ENCODE measurements at places on chromosomes 11 and 22.
A peak's percentile ranks its signal among the peaks of the same experiment; 100 is the strongest.

DNA sequence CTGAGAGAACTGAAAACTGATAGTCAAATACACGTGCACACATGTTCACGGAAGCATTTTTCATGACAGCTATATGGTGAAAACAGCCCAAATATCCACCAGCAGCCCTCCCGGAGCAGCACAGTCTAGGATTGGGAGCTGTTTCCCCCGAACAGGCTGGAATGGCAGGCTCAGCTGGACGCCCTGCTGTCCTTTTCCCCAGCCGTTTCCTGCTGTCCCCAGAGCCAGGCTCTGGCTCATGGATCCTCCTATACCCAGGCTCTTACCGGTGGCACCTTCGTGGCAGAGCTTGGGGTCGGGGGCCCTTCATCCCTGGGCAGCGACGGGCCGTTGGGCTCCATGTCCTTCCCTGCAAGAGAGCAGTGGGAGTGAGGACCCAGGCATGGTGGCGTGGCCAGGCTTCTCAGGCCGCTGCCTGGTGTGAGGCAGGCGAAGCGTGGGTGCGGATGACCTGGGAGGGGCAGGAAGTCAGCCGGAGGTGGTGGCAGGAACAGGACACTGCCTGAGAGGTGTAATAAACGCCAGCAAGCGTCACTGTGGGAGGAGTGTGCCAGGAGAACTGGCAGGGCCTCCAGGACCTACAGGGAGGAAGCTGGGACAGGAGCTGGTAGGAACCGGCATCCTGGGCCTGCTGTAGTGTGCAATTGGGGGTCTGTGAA is 38.8 kb downstream of the OSBPL5 start:
- no peak for DNase-seq

GRCh38 chr22:35674335-35674734 is 26.1 kb downstream of the APOL6 start:
- no peak for DNase-seq

- DNase-seq: no peak
Measured at GRCh38 chr11:130692220-130692619, 224.1 kb downstream of the SNX19 start.

- DNase-seq: peak; percentile 86
Measured at GRCh38 chr11:18698341-18699268, at the start of gene TMEM86A. Gene TMEM86A (plus strand): TSS chr11:18698779. CDS start chr11:18698887, 108 bp downstream.

- DNase-seq: no peak
Measured at GRCh38 chr22:25219948-25220442, 556 bp downstream of the CRYBB2 start.

DNA sequence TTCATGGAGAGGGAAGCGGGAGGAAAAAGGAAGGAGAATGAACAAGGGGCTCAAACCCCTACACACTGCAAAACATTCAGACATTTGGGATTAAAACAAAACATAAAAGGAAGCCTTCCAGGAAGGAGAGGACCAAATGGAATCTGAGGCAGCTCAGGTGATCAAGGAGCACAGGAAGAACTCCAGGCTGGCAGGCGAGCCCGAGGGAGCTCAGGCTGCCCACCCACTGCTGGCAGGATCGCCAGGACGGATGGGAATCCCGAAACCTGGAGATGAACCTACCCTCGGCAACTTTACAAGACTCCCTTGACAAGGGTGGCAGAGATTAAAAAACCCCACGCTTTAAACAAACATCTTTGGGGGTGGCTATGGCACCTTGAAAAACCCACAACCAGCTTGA is 5.0 kb upstream of the PYGM start:
- DNase-seq: no peak

- DNase-seq: peak; percentile 95
Measured at GRCh38 chr11:74072721-74073120, 63.8 kb upstream of the UCP3 start.

DNA sequence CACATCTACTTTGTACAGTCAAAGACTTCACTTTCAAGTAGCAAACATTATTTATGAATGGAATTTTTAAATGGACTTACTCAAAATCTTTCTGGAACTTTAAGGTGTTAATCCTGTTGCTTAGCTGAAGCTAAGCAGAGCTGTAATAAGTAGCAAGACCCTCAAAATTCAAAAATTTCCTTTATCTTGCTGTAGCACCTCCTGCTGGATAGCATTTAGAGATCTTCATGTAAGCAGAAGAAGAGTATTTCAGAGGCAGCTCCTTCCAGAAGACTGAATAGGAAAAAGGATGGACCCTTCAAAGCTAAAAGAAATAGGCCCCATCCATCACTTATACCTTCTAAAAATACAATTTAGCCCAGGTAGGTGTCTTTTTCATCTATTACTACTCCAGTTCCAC is 3.4 kb downstream of the PHF21A start:
- no peak for DNase-seq

DNA sequence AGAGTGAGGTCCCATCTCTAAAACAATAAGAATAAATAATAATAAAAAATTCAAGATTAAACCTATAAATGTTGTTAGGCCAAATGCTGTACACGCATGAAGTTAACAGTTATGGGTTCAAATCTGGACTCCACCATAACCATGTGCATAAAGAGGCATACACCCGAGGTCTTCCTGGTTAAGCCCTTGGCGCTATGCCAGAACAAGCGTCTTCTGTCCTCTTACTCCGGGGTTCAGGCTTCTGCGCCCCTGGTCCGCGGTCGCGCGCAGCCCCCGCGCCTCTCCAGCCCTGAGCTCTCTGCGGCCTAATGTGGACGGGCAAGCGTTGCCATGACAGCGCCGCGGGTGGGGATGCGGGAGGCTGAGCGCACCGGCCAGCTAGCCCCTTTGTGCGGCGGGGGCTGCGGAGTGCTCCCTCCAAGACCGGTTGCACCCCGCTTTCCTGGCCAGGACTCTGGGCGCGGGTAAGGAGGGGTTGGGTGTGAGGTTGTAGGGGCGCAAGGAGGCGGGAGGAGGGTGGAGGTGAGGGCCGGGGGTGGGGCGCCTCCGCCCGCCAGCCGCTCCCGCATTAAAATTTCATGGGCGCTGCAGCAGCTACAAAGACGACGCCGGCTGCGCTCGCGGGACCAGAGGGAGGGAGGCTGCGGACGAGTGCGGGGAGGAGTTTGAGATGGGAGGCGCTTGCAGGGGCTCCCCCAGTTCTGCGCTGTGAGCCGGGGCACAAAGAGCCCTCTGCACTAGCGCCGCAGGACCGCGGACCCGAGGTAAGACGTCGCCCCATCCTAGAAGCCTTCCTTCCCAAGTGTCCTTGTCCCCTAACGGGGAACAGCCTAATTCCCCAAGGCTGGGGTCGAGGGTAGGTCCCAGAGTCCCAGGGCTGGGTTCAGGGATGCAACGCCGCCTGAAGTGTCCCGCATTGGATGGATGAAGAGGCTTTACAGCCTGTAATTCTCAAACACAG is at the start of gene MIAT:
TSS of gene MIAT (plus strand) at position 698 of the 961 bp plus-strand sequence.
- DNase-seq: peak; percentile 61

DNA sequence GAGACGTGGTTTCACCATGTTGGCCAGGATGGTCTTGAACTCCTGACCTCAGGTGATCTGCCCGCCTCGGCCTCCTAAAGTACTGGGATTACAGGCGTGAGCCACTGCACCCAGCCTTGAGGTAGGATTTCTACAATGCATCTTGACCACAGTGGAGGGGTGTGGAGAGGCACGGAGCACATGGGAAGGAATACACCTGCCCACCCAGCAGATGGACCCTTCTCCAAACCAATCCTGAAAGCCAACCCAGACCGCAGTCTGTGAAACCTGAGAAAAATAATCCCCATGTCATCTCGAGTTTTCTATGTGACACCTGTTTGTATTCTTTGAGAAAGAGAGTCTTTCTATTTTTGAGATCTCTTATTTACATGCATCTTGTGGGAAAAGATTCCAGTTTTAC is 32.5 kb downstream of the LGR4 start:
- no peak for DNase-seq

- DNase-seq: no peak
Measured at GRCh38 chr22:33328789-33329296, 270.7 kb upstream of the SYN3 start.

- DNase-seq: peak; percentile 23
Measured at GRCh38 chr22:41092847-41093411, 537 bp downstream of the EP300 start.

DNA sequence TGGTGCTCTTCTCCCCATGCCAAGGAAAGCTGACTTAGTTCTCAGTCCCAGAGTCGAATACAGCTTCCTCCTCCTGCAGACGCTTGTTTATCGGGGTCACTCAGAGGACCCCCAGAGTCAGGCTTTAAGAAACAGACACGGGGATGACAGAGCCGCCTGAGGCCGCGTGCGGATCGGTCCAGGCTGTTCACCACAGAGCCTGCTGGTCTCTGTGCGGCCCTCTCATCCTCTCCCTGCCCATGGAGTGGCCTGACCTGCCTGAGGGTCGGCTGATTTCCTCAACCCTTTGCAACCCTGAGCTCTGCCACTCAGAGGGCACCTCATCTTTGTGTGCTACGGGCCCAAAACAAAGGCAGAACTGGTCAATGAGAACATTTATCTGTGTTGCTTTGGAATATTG is 2.1 kb downstream of the GAL start:
- DNase-seq: no peak

- DNase-seq: no peak
Measured at GRCh38 chr11:94832604-94833235, 64.6 kb downstream of the AMOTL1 start.

GRCh38 chr22:49023879-49024774 is 803.5 kb downstream of the BRD1 start:
- no peak for DNase-seq

- DNase-seq: no peak
Measured at GRCh38 chr11:125625225-125625629, 264 bp downstream of the CHEK1 start.

- DNase-seq: no peak
Measured at GRCh38 chr11:123480290-123480815, 50.3 kb downstream of the GRAMD1B start.

DNA sequence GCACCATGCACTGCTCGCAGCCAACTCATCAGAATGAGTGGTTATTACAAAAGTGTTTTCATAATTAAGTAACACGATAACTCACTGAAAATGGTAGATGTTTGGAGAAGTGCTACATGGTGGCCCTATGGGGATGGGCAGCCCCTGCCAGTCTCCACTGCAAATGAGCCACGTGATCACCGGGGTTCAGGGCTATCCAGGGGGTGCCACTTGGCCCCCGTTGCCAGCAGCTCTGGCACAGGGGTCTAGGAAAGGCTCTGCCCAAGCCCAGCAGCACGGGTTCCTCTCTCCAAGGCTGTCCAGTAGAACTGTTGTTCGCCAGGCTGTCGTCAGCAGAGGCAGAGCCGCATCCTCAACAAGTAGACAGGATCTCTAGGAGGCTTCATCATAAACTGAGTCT is 382.1 kb upstream of the B3GAT1 start:
- DNase-seq: no peak

GRCh38 chr11:34146411-34146810 is 41.0 kb downstream of the NAT10 start:
- DNase-seq: no peak

DNA sequence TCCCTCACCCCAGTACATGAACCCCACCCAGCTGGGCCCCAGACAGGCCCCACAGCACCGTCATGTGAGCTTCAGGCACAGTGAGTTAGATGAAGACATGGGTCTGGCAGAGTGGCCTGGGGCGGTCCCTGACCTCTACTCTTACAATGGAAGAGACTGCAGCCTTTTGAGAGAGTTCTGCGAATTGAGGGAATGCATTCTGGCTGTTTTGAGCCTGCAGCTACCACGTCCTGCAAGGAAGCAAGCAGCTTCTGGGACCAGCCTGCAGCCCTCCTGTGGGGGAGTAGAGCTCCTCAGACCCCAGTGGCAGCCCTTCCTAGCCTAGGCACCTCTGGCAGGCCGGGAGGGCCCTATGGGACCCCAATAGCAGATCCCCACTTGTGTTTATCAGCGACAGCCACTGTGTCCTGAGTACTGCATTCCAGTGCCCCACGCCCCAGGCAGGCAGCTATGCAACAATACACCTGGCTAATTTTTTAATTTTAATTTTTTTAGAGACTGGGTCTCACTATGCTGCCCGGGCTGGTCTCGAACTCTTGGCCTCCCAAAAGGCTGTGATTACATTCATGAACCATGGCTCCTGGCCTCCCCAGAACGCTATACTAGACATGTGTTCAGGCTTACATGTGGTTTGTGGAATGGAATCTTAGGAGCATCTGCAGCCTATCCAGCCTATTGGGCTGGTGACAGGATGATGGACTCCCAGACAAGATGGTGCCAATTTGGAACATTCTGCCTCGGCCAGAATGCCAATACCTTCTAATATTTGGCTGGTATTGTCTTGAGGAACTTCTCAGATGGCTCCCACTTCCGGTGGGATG is 717 bp upstream of the SLC7A4 start:
- DNase-seq: no peak

GRCh38 chr22:45204819-45205218 is 35.9 kb downstream of the KIAA0930 start:
- DNase-seq: no peak

GRCh38 chr11:29184939-29185890 is 831.6 kb downstream of the KCNA4 start:
- no peak for DNase-seq

DNA sequence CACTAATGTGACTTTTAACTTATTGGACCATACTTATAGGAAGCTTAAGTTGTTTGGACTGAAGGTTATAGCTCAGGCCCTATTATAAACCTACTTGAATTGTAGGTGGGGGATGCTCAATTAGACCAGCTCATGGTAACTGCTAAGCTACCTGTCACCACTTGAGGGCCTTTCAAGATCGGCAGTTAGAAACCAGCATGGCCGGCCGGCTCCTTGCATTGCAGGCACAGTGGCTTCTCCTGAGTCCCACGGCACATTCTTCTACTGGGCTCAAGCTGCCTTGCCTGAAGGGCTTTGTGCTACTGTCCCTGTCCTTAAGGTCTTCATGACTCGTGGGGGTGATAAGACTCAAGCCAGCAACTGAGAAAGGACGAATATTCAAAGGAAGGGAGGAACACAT is 70.8 kb downstream of the TBC1D22A start:
- no peak for DNase-seq

DNA sequence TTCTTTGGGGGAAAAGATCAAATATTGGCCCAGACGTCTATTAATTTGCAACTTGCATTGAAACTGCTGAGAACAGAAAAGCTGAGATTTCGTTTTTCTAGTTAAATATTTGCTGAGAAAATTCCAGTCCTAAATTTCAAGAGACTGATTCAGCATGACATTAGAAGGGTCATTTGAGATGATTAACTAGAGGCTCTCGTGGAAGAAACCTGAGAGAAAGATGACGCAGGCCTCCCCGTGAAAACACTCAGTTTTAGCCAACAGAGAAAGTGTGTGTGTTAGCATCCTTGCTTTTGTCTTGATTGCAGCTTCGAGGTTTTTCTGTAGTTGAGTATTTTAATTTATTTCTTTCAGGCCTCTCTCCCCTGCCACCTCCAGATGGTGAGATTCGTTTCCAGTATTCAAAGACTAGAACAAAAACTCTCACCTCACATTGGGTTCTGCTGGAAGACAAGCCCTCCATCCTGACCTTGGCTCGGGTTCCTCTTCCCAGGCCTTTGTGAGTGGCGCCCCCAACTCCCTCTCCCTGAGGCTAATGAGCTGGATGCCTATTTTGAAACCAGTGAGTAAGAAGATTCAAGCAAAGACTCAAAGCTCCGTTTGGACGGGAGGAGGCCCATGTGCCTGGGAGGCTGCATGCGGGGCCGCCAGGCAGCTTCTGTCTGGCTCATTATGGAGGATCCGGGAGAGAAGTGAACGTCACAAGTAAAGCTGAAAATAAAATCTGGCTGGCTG is 52.4 kb downstream of the CELSR1 start:
- DNase-seq: no peak

All from NCI-H1092 (cell line).